ENCODE measurements at places on chromosomes 7 and 10.
A peak's percentile ranks its signal among the peaks of the same experiment; 100 is the strongest.

DNA sequence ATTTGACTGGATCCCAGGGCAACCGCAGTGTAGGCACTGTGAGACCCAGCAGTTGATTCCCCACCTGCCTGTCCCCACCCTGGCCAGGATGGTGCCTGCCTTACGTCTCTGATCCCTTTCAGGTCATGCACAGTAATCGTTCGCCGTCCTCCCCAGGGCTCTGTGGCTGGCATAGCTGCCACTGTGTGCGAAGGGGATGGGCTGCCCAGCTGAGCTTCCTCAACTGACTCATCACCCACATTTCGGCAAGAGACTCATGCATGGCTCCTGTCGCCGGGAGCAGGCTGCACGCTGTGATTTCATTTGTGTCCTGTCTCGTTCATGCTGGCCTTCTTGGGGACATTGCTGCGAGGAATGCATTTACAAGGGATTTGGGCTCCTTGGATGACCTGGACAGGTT lies 252.4 kb downstream of the KLF6 start:
- DNase-seq, result no peak

DNA sequence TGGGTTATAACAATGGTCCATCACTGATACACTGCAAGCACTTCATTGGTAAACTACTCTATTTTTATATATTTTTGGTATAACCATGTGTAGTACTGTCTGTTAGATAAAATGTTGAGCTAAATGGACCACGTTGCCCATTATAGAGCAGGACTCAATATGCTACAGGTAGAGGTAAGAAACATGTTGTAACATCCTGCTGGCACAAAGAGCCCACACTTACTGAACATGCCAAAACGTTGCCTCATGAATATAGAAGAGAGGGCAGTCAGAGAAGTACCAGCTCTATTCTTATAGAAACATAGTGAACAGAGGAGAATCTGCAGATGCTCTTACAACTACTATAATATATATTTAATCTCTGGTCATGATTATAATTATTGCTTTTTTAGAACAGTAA lies 18.4 kb upstream of the MET start:
- DNase-seq, result no peak

- no peak for DNase-seq
Measured at GRCh38 chr7:103715376-103716120, 269.5 kb upstream of the SLC26A5 start.

DNA sequence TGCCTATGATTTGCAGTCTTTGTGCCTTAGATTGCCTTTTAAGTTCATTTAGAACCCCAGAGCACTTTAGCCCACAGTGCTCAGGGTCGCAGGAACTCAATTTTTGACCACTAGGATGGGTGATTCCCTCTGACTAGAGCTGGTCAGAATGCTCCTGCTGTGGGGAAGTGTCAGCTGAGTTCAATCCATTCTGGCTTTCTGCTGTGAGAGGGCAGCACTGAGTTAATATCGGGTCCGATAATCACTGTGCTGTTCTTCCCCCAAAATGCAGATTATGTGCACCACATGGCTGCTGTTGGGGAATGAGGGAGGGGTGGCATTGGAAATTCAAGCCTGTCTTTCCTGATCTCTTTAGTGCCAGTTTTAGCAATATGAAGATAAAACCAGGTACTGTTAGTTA lies 886.4 kb downstream of the DNAJB9 start:
- DNase-seq, result no peak

DNA sequence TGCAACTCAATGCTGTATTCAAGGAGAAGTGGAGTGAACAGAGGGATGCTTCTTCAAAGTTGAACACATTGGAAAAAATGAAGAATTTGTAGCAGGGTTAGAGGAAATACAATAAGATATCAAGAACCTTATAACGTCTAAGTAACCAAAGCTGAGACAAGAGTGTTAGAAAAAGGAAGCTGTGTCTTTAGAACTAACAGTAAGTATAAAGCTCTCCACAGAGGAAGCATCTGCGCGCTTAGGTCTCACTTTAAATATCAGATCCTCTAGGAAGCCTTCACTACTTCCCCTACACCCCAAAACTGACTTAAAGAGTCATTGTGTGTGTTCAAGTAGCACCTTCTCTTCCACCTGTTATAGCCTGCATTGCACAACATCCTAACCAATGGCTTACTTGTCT lies 43.0 kb downstream of the CH25H start:
- DNase-seq, result peak; percentile 27

GRCh38 chr10:20114179-20114578 lies 297.9 kb downstream of the PLXDC2 start:
- no peak for DNase-seq

DNA sequence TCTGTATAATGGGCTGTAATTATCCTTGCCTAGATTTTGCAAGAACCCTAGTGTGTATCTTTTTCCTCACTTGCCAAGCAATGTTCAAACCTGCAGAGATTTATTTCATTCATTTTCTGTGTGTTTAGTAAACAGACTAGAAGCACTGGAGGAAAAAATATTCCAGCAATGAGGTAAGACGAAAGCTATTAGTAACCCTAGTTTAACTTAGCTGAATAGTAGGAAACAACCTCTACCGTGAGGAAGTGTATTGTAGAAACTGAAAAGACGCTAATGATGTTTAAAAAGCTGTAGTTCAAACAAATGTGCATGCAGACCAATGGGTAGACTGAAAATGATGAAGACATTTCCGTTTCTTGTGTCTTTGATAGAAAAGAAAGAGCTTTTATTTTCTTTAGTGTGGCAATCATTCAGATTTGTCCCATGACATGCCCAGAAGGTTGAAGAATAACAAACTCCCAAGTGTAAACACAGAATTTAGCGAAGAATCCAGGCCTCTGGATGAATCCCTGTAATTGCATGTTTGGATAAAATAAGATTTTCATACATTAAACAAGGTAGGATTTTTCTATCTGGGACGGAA lies 20.7 kb downstream of the CAV1 start:
- DNase-seq, result no peak

DNA sequence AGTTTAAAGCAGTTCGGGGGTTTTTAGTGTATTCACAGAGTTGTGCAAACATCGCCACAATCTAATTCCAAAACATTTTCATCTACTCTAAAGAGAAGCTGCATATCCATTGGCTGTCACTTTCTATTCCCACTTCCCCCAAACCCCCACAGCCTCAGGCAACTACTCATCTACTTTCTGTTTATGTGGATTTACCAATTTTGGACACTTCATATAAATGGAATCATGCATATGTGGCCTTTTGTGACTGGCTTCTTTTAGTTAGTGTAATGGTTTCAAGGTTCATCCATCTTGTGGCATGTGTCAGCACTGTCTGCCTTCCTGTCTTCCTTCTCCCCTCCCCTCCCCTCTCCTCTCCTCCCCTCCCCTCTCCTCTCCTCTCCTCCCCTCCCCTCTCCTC lies 78.5 kb upstream of the FZD1 start:
- no peak for DNase-seq

Data from Ammon's horn (tissue), 1 donor.